Activated naive CD8-positive, alpha-beta T cell treated with anti-CD3 and anti-CD28 coated beads, Interleukin-2, amount 50 U/mL, for 24 hours (primary cell): ENCODE measurements at places on chromosomes 1 and 21.
A peak's percentile ranks its signal among the peaks of the same experiment; 100 is the strongest.

- no peaks in the 10 kb centered on the region for H3K36me3 ChIP-seq
- no peak overlapping the region for H3K27ac ChIP-seq
- DNase-seq = no peak
- H3K4me3 ChIP-seq = no peak overlapping the region
Measured at GRCh38 chr1:2379733-2380404, 11.5 kb downstream of the MORN1 start.

- DNase-seq = no peak
- no peaks in the 10 kb centered on the region for H3K4me1 ChIP-seq
- H3K36me3 ChIP-seq = no peaks in the 10 kb centered on the region
Measured at GRCh38 chr1:195097316-195097715, 1510.9 kb downstream of the KCNT2 start.

- H3K27me3 ChIP-seq = peaks cover 8% of the 10 kb centered on the region
- H3K4me3 ChIP-seq = no peak overlapping the region
- DNase-seq = peak; percentile 8
- peaks cover 8% of the 10 kb centered on the region for H3K4me1 ChIP-seq
- H3K27ac ChIP-seq = no peak overlapping the region
- no peaks in the 10 kb centered on the region for H3K36me3 ChIP-seq
Measured at GRCh38 chr1:15803380-15803779, 4.1 kb downstream of the UQCRHL start.

DNA sequence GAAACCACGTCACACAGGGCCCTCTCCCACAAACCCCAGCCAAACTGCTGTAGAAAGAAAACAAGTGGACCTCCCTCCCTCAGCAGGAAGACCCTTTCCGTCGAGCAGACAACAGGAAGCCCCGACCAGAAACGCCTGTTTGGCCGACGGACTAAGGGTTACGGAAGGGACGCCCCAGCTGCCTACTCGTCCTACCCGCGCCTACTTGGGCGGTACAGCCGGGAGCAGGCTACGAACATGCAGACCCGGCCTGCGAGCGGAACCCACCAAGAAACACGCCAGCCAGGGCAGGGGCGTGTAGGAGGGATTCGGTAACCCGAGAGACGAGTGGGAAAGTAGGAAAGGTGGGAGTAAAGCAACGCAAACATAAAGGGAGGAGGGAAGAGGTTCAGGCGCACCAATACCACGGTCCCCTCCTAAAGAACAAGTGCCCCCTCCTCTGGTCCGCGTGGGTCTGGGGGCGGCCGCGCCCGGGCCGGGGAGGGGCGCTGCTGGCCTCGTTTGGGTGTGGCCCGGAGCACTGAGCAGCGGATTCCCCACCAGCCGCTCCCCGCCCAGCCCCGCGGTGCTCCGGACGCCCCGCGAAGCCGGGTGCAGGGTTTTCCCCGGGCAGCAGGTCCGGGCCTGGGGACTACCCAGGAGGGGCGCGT, 450 bp downstream of the S100A10 start:
- peaks cover 9% of the 10 kb centered on the region for H3K36me3 ChIP-seq
- peak overlapping the region; percentile 96 for H3K27ac ChIP-seq
- no peaks in the 10 kb centered on the region for H3K27me3 ChIP-seq
- DNase-seq = peak; percentile 45
- peaks cover 60% of the 10 kb centered on the region for H3K4me1 ChIP-seq

GRCh38 chr1:71304125-71304524, 223.3 kb upstream of the ZRANB2 start:
- no peaks in the 10 kb centered on the region for H3K4me1 ChIP-seq
- no peak overlapping the region for H3K27ac ChIP-seq
- H3K36me3 ChIP-seq = no peaks in the 10 kb centered on the region
- no peaks in the 10 kb centered on the region for H3K27me3 ChIP-seq

GRCh38 chr1:216332003-216332402, 91.2 kb downstream of the USH2A start:
- H3K4me3 ChIP-seq = no peak overlapping the region
- no peaks in the 10 kb centered on the region for H3K36me3 ChIP-seq
- DNase-seq = no peak
- H3K4me1 ChIP-seq = no peaks in the 10 kb centered on the region
- no peak overlapping the region for H3K27ac ChIP-seq
- no peaks in the 10 kb centered on the region for H3K27me3 ChIP-seq

GRCh38 chr1:233172201-233172600, 123.3 kb downstream of the PCNX2 start:
- H3K27ac ChIP-seq = no peak overlapping the region
- H3K27me3 ChIP-seq = no peaks in the 10 kb centered on the region
- H3K4me3 ChIP-seq = no peak overlapping the region
- no peak for DNase-seq

GRCh38 chr1:226661965-226662364, 77.1 kb downstream of the ITPKB start:
- peak overlapping the region; percentile 35 for H3K4me3 ChIP-seq
- no peak for DNase-seq
- no peaks in the 10 kb centered on the region for H3K27me3 ChIP-seq
- peak overlapping the region; percentile 80 for H3K27ac ChIP-seq
- no peaks in the 10 kb centered on the region for H3K4me1 ChIP-seq

DNA sequence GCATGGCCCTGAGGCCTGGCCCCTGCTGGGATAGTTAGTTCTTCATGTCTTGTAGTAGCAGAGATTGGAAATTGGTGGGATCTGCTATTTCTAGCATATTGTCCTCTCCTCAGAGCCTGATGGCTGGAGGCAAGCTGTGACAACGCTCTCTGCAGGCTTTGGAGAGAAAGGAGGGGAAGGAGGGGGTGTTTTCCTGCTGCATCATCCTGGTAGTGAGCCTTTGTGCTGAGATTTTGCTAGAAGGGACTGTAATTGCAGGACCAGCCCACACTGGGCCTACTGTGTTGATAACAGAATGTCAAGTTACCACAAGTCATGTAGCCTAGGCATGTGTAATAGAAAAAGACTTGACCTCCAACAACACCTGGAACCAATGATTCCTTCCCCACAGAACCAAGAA, 351.0 kb downstream of the SIPA1L2 start:
- H3K36me3 ChIP-seq = no peaks in the 10 kb centered on the region
- H3K27ac ChIP-seq = no peak overlapping the region
- no peaks in the 10 kb centered on the region for H3K4me1 ChIP-seq
- DNase-seq = no peak

DNA sequence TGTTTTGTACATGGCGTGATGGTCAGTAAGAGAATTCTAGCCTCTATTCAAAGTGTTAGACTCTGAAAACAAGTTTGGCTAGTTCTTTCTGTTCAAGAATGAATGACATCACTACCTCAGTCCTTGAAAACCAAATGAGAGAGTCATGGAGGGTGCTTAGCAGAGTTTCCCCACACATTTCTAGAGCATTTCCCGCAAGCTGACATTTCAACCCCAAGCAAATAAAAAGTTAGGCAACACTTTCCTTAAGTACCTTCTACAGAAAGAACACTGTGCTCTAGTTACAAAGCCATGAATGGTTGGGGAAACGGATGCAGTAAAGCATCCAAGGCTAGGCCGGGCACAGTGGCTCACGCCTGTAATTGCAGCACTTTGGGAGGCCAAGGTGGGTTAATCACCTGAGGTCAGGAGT, 47.9 kb upstream of the SLC44A3 start:
- no peak overlapping the region for H3K4me3 ChIP-seq
- H3K27ac ChIP-seq = no peak overlapping the region
- no peaks in the 10 kb centered on the region for H3K36me3 ChIP-seq
- no peaks in the 10 kb centered on the region for H3K27me3 ChIP-seq

- peaks cover 6% of the 10 kb centered on the region for H3K27me3 ChIP-seq
- H3K27ac ChIP-seq = no peak overlapping the region
- H3K4me1 ChIP-seq = no peaks in the 10 kb centered on the region
- H3K4me3 ChIP-seq = no peak overlapping the region
- DNase-seq = no peak
Measured at GRCh38 chr1:74523873-74524480, 11.6 kb upstream of the LRRC53 start.

GRCh38 chr21:28828981-28829380, 163.7 kb downstream of the LTN1 start:
- H3K27ac ChIP-seq = no peak overlapping the region
- H3K4me1 ChIP-seq = peaks cover 28% of the 10 kb centered on the region

GRCh38 chr1:163875927-163876320, 554.2 kb downstream of the NUF2 start:
- H3K4me1 ChIP-seq = no peaks in the 10 kb centered on the region
- H3K4me3 ChIP-seq = no peak overlapping the region
- no peaks in the 10 kb centered on the region for H3K27me3 ChIP-seq
- H3K36me3 ChIP-seq = no peaks in the 10 kb centered on the region
- DNase-seq = no peak

DNA sequence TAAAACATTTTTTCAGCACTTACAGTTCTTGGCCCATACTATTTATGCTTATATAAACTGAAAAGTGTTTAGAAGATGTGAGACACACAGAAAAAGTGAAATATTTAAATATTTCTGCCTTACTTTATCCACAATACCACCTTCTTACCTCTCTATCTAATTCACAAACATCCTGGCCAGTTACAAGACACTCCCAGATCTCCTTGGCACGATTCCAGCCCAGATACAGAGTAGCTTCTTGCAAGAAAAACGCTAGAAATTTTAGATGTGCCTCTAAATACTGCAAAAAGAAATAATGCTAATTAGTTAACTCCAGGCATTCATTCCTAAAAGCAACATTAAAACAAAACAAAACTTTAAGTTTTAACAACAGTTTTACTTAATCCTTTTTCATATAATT, 68.4 kb downstream of the USP24 start:
- H3K4me3 ChIP-seq = no peak overlapping the region
- DNase-seq = no peak
- H3K27ac ChIP-seq = no peak overlapping the region
- H3K36me3 ChIP-seq = peaks cover 40% of the 10 kb centered on the region
- peaks cover 12% of the 10 kb centered on the region for H3K4me1 ChIP-seq
- H3K27me3 ChIP-seq = no peaks in the 10 kb centered on the region

GRCh38 chr21:41975391-41976272, 21.8 kb upstream of the C2CD2 start:
- H3K4me1 ChIP-seq = peaks cover 12% of the 10 kb centered on the region
- H3K4me3 ChIP-seq = no peak overlapping the region
- no peak for DNase-seq
- no peaks in the 10 kb centered on the region for H3K27me3 ChIP-seq
